ENCODE measurements at places on chromosomes 12 and 14.

DNA sequence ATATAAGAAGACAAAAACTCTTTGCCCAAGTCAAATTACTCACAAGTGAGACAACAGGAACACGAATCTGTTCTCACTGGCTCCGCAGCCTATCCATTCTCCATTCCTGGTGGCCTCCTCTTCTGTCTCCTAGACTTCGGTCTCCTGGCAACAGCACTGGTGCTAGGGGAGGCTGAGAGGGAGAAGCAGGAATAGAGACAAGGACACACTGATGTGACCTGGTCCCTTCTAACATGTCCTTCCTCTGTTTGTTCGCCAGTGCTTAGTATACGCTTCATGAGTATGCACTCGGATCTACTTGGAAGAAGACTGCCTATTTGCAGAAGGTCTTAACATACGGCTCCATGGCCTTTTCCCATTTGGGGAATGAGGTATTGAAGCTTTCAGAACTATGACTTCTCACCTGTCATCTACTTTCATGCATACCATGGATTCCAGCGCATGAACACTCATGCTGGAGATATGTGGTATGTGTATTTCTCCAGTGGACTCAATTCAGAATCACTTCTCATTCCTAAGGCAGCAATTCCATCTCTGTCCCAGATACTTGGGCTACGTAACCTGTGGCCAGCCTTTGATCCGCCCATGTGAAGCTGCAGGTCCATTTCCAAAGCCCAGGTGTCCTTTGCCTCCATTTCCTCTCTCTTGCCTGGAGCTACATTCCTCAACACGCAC, 33.9 kb downstream of the BHLHE41 start:
- peak; percentile 54 for DNase-seq

DNA sequence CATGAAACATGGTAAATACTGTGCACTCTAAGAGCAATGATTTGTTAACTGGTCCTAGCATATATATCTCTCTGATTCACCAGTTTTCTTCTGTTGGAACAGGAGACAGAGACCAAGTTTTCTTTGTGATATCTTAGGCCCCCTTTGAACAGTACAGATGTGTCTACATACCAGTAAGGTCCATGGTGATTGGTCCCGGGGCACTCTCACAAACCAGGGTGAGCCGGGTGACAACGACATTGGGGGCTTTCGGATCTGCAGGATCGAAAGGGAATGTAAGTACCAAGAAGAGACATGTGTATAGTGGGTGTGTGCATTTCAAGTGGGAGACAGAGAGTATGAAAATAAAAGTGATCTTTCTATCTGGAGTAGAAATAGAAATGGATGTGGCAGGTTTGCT, 11.3 kb upstream of the ERP27 start:
- no peak for DNase-seq

DNA sequence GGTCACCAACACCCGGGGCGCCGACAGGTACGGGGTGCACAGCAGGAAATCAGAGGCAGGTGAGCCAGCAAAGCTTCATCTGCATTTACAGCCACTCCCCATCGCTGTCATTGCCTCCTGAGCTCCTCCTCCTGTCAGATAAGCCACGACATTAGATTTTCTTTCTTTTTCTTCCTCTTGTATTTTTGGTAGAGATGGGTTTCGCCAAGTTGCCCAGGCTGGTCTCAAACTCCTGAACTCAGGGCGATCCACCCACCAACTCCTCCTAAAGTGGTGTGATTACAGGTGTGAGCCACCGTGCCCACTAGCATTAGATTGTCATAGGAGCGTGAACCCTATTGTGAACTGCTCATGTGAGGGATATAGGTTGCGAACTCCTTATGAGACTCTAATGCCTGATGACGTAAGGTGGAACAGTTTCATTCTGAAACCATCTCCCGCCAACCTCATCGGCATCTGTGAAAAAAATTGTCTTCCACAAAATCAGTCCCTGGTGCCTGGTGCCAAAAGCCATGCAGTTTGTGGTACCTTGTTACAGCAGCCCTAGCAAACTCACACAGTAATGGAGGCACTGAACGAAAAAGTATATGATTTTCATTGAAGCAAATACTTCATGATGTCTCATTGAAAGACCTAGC, 1.5 kb downstream of the STYK1 start:
- DNase-seq, result no peak

GRCh38 chr14:60643141-60643462, 6.2 kb downstream of the SIX1 start:
- no peak for DNase-seq

DNA sequence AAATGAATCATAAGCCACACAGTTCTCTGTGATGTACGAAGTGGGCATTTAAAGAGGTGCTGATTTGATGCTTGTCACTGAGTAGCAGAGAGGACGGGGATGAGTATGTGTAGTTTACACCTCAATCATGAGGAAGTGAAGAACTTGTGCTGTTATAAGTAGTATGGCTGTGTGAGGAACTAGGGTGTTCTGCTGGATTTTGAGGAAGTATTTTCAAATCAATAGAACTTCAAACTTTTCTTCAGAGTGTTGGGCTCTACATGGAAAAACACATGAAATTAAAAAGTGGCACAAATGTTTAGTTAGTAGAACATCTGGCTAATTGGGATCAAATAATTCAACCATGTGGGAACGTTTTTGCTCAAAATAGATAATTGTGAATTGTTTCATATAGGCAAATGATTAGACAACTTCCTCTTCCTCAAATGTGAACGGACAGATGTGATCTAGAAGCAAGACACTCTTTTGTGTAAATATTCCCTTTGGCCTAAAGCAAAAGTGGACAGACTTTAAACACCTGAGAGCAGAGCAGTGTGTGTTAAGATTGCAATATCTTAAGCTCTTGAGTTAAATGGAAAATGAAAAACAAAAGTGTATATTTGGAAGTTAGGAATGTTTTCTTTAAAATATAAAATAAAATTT, 168.5 kb downstream of the NAV3 start:
- DNase-seq, result no peak

DNA sequence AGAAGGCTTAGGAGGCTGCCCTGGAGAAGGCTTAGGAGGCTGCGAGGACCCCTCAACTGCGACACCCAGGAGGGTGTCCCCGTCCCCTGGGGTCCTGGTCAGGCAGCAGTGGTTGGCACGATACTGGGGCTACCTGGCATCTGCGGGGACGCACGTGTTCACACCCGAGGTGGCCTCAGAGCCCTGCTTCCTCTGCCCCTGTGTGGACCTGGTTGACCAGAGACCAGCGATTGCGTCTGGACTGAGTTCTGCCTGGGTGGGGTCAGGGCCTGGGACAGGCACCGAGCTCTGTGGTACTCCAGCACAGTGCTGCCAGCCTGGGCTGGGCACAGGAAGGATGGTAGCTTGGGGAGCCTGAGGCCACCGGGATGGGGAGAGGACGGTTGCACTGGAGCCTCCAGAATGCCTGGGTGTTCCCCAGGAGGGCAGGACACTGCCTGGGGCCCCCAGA, 735 bp downstream of the ASPG start:
- DNase-seq, result no peak

DNA sequence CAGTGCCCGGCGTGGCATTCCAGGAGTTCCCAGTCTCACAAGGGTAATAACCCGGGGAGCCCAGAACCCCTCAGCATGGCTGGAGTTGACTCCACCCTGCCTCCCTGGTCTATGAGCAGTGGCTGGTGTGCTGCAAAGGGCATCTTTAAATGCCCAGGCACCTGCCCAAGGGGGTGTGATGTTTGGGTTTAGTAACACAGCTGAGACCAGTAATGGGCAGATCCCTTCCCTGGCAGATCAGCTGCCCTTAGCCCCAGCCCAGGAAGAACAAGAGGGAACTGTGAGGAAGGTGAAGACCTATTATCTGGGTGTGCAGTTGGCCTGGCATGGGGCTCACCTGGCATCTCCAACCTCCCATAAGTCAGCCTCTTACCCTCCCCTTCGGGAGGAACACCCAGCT, 35.9 kb downstream of the RBM19 start:
- no peak for DNase-seq

DNA sequence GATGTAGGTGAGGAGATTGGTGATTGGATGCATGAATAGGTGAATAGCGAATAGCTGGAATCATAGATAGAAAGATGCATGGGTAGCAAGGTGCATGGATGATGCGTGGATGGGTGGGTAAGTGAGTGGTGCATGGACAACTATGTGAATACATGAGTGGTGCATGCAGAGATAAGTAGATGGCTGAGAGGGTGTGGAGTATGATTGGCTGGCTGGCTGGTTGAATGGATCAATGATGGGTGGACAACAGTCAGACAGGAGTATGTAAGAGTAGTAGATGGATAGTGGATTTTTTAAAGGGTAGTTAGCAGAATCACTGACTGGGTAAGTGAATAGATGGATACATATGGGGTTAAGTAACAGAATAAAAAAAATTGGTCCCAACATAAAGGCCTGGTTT, 33.9 kb downstream of the SERPINA3 start:
- DNase-seq, result no peak

DNA sequence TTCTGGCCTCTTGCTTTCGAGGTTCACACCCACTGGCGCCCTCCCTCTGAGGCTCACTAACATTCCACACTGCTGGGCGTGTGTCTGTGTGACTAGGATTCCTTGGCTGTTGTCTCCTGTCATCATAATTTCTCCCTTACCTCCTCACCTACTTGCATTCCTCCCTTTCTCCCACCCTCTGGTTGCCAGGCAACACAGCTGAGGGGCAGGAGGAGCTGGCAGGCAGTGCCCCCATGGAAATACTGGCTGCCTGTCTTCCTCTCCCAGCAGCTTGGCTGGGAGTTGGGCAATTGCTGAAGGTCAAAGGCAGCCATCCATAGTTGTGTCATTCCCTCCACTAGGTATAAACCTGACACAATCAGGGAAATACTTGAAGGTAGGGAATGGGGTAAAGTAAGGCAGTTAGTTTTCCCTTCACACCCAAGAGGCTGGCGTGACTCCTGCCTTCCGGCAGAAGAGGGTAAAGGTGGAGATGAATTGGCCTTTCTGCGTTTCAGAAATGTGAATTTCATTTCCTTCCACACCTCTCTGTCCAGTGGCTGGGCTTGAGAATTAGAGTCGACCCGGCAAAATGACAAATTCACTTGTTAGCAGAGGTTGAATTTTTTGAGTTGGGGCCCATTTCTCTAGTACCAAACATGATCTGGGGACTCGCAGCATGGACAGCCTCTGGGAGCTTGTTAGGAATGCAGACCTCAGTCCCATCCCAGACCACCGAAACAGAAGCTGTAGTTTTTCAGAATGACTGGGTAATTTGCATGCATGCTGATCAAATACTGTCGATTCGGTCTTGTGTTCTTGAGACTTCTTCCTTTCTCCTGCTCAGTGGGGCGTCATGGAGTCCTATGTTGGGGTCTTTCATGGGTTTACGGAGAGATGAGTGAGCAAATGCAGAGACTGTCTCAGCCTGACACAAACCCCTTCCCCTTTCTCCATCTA, 24.3 kb upstream of the EMP1 start:
- DNase-seq, result peak; percentile 32

DNA sequence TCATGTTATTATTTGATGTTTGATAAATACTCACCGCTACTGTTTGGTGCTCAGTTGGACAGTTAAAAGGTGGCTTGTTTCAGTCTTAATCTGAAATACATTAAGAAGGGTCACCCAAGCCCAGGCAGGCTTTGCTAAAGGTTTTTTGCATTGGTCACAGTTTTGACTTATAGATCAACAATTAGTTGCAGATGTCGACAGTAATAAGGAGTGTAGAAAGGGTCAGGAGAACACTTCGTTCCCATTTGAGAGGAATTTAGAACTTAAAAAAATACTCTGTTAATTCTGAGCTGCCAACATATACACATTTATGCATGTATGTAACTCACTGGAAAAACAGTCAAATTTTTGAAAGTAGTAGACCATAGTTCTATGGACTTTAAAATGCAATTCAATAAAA, 130.3 kb downstream of the TMEM30B start:
- no peak for DNase-seq

DNA sequence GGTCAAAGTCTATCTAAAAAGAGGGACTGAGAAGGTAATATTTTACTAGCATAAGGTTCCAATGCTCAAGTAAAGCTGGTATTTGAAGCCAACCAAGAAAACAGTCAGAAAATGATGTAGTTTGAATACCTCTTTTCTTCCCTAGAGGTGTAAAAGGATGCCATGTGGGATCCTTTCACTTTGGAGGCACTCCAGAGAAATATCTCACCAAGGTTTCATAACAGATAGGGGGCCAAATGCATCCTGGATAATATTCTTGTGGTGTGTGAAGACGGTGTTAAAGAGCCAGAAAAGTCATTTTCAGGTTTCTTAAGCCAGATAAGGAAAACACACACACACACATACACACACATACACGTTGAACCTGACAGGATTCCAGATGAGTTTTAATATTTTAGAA, 136.1 kb upstream of the PRKD1 start:
- DNase-seq, result no peak

DNA sequence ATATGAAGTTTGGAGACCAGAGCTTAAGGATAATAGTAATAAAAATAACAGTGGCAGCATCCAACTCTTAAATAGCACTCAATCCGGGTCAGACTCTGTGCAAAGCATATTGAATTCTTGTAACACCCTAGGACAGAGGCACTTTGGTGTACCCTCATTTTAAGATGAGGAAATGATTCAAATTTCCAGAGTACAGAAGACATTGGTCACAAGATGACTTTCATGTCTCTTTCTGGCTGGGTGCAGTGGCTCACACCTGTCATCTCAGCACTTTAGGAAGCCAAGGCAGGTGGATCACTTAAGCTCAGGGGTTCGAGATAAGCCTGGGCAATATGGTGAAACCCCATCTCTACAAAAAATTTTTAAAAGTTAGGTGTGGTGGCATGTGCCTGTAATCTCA, 235.8 kb downstream of the SLC15A4 start:
- no peak for DNase-seq

- DNase-seq, result no peak
Measured at GRCh38 chr14:68414121-68414520, 378.7 kb downstream of the ZFP36L1 start.

GRCh38 chr14:38079268-38079667, 128.4 kb upstream of the SSTR1 start:
- DNase-seq, result peak; percentile 67

GRCh38 chr14:94559638-94560290, 1.5 kb upstream of the SERPINA4 start:
- no peak for DNase-seq

DNA sequence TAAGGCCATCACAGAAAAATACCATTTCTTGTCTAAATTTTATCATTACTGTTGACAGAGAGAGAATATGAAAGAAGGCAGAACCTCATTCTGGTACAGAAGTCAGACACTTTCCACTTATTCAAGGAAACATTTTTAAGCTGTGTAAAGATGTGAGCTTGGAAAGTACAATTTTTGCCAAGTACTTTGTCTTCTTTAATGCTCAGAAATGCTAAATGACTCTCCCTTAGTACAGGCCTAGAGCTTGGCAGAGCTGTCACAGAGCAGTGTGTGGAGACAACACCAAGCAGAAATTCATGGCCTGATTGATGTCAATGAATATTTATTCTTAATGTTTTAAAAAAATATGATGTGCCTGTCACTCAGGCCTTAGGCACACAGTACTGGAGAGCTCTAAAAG, 20.7 kb downstream of the NT5DC3 start:
- no peak for DNase-seq

- no peak for DNase-seq
Measured at GRCh38 chr12:32158525-32158924, 51.9 kb downstream of the BICD1 start.

DNA sequence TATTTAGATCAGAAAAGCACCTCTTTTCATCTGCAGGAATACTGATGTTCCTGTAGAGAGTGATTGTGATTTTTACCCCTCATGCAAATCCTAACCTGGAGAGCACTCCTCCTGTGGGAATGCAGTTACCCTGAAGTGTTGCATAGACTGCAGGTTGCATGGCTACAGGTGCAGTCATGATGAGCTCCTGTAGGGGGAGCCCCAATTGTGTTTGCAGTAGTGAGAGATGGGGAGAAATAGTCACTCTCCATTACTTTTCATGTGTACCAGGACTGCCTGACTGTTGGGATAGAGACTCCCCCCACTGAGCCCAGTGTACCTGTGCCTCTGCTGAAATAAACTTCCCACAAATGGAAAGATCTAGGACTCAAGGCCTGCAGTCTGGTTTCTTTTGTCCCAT, 1086.5 kb downstream of the SLC6A15 start:
- DNase-seq, result no peak
